ENCODE measurements at places on chromosomes 6 and 20.

DNA sequence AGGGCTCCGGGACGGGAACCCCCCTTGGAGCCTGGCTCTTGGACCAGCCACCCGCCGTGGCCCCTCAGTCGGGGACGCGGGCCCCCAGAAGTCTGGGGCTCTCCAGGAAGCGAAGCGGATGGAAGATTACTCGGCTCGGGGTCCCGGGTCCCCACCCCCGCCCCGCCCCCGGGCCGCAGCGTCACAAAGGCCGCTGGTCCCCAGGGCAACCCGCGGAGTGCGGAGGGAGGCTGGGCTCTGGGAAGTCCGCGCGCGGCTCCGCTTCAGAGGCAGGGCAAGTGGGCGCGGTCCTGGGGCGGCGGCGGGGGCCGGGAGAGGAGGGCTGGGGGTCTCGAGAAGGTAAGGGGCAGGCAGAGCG is at the start of gene FNDC11:
Gene FNDC11, plus strand, starts transcription at position 227 of the 358 bp plus-strand sequence. CDS start 1,505 bp downstream, outside the sequence.
- no peak for DNase-seq

- no peak for DNase-seq
These were observed 102.2 kb downstream of the NRN1 start for GRCh38 chr6:5904532-5904931.

DNA sequence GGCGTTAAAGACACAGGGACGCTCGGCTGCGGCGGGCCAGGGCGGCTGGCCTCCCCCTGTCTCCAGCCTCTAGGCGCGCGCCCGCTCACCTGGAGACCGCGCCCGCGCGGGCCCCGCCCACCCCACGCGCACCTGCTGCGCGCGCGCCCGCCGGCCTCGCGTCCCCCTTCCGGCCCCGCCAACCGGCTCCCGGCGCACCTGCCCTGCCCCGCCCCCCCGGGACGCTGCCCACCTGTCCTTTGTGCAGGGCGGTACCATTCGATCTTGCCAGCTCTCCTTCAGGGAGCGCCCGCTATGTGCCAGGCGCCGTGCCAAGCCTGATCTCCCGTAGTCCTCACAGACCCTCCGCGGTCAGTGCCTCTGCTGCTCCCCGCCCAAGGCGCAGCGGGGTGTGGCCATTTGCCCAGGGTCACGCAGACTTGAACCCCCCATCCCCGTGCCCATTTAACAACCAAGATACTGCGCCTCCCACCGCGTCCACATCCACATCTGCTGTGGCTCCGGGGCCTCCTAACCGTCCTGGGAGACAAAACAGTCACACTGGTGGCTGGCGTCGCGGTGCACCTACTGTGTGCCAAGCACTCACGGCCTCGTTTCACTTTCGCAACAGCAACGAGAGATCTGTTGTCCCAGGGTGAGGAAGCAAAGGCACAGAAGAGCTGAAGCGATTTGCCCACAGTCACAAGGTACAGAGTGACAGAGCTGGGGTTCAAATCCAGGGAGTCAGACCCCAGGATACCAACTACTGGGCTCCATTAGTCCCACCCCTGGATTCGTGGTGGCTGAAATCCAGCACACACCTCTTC is 48.1 kb downstream of the NOL4L start:
- DNase-seq = no peak

DNA sequence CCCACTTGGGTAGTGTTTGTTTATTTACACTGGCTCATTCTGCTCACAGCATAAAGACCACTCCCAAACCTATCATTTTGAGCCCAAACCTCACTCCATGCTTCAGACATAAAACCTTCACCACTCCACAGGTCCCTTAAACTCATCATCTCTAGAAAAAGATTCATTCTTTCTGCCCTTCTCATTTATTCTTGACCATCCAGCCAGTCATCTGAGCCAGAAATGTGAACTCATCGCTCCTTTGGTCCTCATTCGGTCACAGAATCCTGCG is 12.4 kb downstream of the TPMT start:
- no peak for DNase-seq

GRCh38 chr6:163533443-163533842 is 118.9 kb downstream of the QKI start:
- no peak for DNase-seq

DNA sequence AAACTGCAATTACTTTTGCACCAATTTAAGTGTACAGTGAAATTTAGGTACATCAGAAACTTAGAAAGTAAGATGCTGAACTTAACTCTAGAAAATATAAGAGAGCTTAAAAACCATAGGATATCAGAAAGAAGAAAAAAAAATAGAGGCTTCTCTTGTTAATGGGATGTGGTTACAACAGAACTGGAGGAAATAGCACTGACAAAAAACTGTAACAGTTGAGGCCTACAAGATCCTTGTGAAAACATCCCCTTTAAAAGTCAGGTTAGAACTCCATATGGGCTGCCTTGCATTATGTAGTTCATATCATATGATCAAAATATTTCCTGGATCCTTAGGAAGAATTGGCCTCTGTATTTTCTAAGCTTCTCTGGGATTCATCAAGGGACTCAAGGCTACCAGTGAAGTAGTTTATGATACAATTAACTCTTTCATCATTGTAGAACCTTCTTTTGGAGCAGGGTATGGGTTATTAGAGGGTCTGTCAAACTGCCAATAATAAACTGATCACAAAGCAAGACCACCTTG is 24.8 kb downstream of the MTCL3 start:
- no peak for DNase-seq

- no peak for DNase-seq
These were observed 50.4 kb upstream of the MPC1 start for GRCh38 chr6:166433096-166433495.

DNA sequence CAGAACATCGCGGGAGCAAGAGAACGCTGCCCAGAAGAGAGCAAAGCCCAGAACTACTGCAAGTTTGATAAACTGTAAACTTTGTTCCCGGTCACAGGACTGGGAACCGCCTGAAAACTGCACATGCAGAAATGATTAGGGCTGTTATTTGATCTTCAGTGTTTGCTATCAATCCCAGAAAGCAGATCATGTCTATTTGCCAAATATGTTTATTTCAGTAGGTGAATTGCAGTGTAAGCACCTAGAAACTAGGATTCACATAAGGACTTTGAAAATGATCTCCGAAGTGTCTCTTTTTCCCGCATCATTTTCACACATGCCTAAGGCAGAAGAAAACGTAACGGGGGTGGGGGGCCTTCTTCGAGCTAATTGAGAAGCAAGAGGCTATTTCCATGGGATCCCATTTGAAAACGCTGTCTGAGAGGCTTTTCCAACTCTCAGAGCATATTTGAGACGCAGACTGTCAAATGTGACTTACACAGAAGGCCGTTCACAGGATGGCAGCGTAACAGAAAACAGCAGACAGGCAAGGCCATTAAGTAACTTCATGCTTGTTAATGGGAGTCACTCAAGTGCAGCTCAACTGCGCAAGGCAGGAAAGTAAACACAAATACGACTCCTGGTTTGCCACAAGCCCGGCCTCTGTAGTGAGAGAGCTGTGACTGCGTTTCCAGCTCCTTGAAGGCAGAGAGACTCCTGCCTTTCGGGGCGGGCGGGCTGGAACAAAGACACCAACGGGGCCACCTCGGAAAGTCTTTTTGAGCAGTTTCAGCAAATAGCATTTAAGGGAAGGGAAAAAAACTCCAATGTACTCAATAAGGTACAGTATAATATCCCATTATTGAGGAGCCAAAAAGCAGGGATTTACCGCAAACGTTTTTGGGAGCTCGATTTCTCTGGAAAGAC is 144.7 kb upstream of the ZNF217 start:
- peak; percentile 52 for DNase-seq

- no peak for DNase-seq
These were observed 579.5 kb downstream of the TFAP2B start for GRCh38 chr6:51398064-51398705.

DNA sequence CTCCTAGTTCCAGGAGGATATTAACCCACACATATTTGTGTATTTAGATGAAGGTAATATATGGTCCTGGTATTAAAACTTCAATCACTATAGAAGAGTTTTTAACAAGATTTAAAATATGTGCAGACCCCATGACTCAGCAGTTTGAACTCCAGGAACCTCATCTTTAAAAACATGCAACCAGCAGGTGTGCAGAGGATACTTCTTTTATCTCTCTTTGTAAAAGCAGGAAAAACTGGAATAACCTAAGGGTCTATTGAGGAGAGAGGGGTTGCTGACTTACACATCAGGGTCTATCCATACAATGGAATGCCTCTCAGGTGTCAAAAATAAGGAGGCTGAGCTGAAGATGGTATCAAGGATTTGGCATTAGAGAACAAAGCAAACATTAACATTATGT is 36.9 kb upstream of the TFAP2C start:
- DNase-seq = no peak

GRCh38 chr6:22363166-22363713 is 66.4 kb upstream of the PRL start:
- peak; percentile 15 for DNase-seq

DNA sequence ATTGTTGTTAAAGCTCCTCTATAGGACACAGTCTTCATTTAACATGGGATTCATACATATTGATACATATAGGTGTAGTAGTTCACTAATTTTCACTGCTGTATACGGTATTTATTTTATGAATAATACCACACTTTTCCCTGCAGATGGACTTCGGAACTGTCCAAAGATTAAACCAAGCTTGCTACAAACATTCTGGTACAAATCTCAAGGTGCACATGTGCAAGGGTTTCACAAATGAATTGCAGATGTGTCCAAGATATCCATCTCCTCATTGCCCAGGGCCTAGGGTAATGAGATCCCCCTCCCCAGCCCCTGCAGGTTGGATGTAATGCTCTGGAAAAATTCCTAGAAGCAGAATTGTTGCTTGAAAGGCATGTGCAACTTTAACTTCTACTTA is 31.4 kb downstream of the DTNBP1 start:
- no peak for DNase-seq

- no peak for DNase-seq
These were observed 13.1 kb downstream of the SRPK1 start for GRCh38 chr6:35907750-35908149.

DNA sequence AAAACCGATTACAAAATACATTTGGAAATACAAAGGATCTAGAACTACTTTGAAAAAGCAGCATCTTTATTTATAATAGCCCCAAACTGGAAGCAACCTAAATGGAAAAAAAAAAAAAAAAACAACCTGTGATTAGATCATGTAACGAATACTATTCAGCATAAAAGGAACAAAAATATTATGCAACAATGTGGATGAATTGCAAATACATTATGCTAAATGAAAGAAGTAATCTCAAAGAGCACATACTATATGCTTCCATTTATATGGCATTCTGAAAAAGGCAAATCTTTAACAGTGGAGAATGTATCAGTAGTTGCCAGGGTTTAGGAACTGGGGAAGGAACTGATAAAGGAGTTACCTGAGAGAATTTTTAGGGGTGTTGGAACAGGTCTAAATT is 28.9 kb downstream of the IRAK1BP1 start:
- no peak for DNase-seq

DNA sequence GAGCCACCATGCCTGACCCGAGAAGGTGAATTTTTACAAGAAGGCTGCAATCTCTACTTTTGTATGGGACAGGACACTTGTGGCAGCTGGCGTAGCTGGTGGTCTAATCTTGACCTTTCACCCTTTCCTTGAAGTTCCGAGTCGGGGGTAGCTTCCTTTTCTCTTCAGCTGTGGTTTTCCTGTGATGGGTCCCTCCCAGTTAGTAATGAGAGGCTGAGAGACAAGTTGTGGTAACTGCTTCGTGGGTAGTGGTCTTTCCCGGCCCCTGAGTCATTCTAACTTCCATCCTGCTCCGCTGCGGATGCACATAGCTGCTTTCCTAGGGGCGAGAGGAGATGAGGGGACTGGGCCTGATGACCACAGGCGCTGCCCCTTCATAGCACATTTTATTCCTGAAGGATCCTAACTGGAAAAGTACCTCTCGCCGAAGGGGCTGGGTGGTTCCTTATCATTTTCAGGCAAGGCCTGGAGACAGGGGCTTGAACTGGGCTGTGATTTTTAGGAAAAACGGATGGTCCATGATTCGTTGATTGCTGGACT is 3.1 kb downstream of the SYNJ2 start:
- DNase-seq = no peak

DNA sequence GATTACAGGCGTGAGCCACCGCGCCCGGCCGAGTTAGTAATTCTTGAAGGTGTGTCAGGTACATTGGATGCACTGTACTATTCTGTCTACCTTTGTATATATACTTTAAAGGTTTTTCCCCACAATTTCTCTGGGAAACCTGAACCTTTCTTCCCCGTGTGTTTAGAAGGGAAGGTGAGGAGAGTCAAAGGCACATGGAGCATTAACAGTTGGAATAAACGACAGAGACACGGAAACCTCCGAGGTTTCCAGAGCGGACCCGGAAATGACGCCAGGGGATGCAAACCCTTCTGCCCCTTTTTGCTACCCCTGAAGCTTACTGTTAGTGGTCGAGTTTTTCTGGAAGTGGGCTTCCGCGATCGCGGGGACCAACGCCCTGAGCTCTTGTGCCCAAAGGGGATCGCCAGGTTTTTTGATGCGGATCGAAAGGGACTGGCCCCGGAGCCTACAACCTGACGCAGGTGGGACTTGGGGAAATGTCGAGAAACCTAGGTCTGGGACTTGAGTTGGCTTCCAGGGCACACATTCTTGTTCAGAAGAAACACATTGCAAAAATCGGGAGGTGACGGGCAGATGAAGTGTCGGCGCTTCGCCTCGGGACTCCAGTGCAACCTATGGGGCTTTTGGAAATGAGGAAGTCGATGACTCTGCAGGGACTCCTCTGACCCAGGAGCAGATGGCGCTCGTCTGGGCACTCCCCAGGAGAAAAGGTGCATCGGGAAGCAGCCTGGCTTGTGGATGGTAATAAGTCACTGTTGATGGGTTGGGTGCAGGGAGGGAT is 218.2 kb downstream of the OR2B2 start:
- peak; percentile 31 for DNase-seq

DNA sequence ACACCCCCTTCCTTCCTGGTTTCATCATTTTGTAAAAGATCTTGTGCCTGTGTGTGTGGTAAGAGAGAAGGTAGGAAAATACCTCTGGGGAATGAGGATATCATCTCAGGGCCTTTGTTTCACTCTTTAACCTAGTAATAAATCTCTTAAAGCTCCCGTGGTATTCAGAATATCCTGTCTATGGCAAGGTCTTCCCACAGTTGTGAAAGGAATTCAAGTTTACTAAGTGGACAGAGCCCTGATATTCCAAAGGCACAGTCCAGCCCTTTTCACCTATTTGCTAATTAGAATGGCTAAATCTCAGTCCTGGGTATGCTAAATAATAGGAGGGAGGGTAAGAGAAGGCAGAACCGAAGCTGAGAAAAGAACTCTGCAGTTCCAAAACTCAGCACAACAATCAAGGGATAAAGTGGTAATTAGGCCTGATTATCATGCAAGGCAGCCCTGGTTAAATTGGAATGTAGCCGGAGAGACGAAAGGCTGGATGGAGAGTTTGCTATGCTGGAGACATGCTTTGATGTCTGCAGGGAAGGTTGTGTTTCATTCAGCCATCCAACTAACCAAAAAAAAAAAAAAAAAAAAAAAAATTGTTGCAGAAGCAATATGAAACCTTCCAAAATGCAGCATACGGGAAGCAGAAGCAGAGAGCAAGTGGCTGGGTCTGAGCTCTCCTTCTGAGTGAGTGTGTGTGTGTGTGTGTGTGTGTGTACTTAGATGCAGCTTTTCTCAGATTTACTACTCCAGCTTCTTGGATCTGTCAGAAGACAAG is 28.5 kb upstream of the PIM1 start:
- DNase-seq = no peak

DNA sequence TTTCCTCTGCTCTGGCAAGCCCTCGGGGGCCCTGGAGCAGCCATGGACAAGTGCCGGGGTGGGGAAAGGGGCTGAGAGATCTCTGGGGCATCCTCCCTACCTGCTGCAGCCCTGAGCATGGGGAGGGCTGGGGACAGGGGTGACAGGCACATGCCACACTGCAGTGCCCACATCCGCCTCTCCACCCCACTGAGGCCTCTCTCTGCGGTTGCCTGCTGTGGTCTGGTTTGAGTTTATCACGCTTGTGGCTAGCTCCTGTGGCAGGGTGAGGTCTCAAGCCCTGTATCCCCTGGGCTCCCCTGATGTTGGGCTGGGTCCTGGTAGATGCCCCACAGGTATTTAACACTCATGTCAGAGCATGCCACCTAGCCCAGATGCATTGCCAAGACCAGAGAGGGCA is 52.9 kb upstream of the MLN start:
- peak; percentile 68 for DNase-seq
